SIG-M5 (cell line): ENCODE measurements at places on chromosomes 7 and 10.

DNA sequence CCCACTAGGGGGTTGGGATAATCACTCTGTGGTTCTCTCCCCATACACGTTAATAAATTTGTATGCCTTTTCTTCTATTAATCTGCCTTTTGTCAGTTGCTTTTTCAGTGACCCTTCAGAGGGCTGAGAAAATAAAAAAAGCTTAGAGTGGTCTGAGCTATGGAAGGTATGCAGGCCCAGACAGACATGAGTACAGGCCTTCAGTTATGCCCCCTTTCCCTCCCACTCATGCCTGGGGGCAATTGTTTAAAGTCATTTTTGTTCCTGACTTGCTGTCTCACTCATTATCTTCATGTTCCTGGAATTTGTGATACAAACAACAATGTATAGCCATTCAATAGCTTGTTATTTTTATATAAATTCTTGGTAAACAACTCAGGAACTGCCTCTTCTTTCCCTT lies 170.8 kb downstream of the AKR1D1 start:
- DNase-seq = no peak

DNA sequence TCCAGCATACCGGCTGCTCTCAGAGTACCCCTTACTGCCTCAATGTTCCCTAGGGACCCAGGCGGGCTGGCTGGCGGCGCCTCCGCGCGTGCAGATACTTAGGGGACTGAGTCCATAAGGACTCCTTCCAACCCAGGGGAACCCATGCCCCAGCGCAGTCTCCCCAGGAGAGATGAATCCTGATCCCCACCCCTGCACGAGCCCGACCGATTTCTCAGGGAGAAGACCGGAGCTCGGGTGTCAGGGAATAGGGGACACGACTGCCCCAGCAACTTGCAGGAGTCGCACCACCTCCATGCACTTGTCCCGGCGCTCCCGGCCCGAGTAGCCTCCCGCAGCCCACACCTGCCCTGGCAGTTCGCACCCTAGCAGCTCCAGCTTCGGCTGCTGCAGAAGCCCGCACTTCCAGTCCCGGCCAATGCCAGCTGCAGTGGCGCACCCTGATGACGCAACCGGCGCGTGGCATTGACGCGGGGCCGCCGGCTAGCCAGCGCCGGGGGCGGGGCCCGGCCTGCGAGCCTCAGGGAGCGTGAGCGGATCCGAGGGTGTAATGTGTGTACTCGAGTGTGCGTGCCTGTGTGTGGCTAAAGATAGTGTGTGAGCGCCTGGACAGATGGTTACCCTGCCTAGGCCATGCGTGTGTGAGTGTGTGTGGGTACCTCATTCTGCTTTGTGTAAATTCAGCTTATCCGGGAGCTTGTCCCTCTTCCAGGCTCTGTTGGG lies at the start of gene GPAM:
Gene GPAM, minus strand, starts transcription at position 437 of the 723 bp plus-strand sequence. CDS start 1,981 bp downstream, outside the sequence.
- DNase-seq = no peak

DNA sequence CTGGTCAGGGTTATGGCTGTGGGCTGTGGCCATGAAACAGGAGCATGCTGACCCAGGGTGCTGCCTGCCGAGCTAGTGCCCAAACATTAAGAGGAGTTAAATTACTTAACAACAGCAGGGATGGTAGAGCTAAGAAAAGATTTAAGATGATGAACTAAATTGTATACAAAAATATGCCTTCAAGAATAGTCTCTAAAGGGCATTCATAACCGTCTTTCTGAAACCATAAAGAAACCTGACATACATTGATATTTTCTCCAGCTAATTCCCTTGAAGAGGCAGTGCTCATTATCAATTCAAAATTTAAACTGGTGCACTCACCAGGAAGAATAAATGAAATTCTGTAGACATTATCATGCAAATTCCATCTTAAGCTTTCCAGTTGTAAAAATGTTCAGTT lies 265.8 kb upstream of the TAC1 start:
- DNase-seq = no peak

- no peak for DNase-seq
These were observed 285.2 kb downstream of the CACNA2D1 start for GRCh38 chr7:82158327-82158726.
